ENCODE measurements at places on chromosomes 3 and 15. TPM values are rescaled to one million over a fixed set of nuclear protein-coding genes. Genes with fewer than 3 reads are reported as not detected.

The EEF1AKMT4 gene
- total RNA-seq, result 2.9 TPM

The RNF111 gene
- 20.1 TPM for total RNA-seq

The GPR15 gene
- total RNA-seq, result not detected

The TOMM70 gene
- 35.1 TPM for total RNA-seq

The MANF gene
- 78.9 TPM for total RNA-seq

The FBXL2 gene
- 15.6 TPM for total RNA-seq

The SLCO2A1 gene
- under 0.01 TPM for total RNA-seq

The IMPG2 gene
- 0.18 TPM for total RNA-seq

The RTP1 gene
- not detected for total RNA-seq

The KCNH8 gene
- not detected for total RNA-seq

The WNT7A gene
- not detected for total RNA-seq

The TMEM45A gene
- total RNA-seq, result 20.8 TPM

The SHF gene
- total RNA-seq, result 1.8 TPM

The FAM3D gene
- not detected for total RNA-seq

The SLC24A5 gene
- not detected for total RNA-seq

The LNP1 gene
- 2.2 TPM for total RNA-seq

The PSTPIP1 gene
- 0.36 TPM for total RNA-seq

The CHRNB4 gene
- not detected for total RNA-seq

The TLR9 gene
- not detected for total RNA-seq

The SERINC4 gene
- total RNA-seq, result not detected

The OR5K2 gene
- total RNA-seq, result not detected

The ITIH3 gene
- 1.1 TPM for total RNA-seq

The XXYLT1 gene
- 13.1 TPM for total RNA-seq

The ADAMTS17 gene
- 0.28 TPM for total RNA-seq

The ACKR2 gene
- not detected for total RNA-seq

The GNAT1 gene
- total RNA-seq, result not detected

The PLA2G4D gene
- not detected for total RNA-seq

The IL5RA gene
- not detected for total RNA-seq

All from IMR-90 (cell line).